ENCODE measurements at places on chromosomes 12 and 14.

- no peak for DNase-seq
Measured at GRCh38 chr12:46933947-46934346, 108.2 kb upstream of the SLC38A4 start.

DNA sequence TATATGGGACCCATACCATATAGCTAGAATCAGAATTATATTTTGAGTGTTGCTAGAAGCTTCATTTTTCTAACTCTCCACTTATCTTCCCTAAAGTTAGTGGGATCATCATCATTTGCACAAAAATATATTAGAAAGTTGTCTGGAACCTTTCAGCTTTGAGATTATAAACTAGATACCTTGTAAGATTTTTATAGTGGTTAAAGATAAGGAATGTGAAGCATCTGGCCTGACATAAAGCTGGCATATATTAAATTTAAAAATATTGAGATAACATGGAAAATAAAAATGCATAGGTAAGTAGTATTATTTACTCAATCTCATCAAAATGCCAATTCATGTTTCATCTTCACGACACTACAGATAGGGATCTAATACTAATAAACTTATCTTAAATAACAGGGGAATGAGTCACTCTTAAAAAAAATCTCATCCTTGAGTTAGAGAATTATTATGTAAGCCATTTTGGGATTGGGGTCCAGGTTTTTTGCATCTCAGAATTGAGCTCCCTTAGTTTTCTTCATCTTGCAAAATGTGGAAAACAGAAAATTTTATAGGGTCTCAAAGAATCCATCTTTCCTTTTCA lies 318.5 kb downstream of the KCNC2 start:
- no peak for DNase-seq

DNA sequence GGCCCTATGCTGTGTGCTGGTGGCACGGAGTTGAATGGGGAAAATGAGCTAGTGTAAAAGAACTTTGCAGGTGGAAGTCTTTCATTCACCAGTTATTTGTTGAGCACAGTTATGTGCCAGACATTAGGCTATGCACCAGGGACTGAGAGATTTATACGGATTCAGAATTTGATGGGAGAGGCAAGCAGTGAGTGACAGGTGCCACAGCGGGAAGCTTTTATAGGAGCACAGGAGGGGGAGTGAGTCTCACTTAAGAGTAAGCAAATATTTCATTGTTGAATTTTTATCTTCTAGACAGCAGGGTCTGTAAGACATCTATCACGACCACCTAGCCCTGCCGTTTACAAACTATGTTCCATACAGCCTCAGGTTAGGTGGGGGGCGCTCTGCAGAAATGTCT lies 320.6 kb downstream of the SNAPC1 start:
- no peak for DNase-seq

DNA sequence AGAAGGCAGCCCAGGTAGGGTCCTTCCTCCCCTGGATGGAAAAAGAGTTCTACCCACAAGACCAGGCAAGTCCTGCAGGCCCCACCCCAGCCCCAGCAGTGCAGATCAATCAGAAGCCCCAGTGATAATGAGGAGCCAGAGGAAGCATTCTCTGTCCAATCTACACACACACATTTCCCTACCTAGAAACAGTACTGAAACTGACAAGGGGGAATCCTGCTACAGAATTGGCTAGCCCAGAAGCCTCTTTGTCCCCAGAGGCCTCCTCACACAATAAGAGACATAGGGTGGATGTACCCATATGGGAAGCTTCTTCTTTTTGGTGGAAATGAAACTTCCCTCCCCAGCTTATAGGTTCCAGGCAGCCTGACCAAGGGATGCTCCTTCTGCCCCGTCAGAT lies 9.9 kb downstream of the FSCB start:
- no peak for DNase-seq

- DNase-seq: no peak
Measured at GRCh38 chr12:51393676-51394545, 2.7 kb upstream of the GALNT6 start.

GRCh38 chr12:45289245-45290215 lies 73.6 kb downstream of the ANO6 start:
- no peak for DNase-seq

DNA sequence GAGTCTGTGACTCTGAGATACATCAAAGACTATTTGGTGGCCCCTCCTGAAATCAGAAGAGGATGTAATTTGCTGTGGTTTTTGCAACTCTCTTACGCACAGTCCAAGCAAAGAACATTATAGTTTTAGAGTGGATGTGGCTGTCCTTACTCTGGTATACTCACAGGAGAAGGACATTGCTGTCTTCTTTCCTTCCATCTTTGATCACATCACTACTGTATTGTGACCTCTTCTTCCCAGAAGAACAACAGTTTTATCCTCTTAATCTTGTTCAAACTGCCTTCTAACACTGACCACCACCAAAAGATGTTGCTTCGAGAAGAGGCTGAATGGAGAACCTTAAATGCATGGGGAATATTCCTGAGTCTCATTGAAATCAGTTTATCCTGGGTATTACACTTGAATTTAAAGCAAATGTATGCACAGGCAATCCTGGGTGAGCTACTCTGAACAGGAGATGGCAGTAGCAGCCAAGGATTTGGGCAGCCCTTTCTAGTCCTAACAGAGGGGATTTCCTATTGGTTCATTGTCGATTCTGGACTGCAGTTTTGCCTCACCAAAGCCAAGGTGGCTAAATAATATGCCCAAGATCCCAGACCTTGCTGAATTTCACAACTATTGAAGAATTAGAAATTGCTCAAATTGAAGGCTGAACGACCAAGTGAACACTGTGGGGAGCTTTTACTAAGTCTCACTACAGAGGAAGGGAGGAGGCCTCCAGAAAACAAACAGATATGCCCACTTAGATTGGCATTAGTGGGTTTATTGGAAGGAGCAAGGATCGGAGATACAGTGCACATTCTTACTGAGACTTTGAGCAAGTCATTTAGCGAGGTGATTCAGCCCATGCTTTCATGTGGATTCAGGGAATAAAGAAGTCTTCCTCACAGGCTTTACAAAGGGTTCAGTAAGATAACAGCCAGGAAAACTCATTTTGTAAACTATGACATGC lies 282.8 kb downstream of the PAWR start:
- DNase-seq: peak; percentile 69

GRCh38 chr12:2454601-2455177 lies 340.1 kb upstream of the FKBP4 start:
- DNase-seq: no peak

GRCh38 chr12:4152145-4152795 lies 121.3 kb upstream of the CCND2 start:
- no peak for DNase-seq

- DNase-seq: no peak
Measured at GRCh38 chr12:93889516-93890212, 212.5 kb downstream of the CRADD start.

GRCh38 chr12:9064815-9065606 lies 50.7 kb downstream of the A2M start:
- peak; percentile 98 for DNase-seq
